HFFc6 (cell line): ENCODE measurements at places on chromosomes 1 and 21.
A peak's percentile ranks its signal among the peaks of the same experiment; 100 is the strongest.

DNA sequence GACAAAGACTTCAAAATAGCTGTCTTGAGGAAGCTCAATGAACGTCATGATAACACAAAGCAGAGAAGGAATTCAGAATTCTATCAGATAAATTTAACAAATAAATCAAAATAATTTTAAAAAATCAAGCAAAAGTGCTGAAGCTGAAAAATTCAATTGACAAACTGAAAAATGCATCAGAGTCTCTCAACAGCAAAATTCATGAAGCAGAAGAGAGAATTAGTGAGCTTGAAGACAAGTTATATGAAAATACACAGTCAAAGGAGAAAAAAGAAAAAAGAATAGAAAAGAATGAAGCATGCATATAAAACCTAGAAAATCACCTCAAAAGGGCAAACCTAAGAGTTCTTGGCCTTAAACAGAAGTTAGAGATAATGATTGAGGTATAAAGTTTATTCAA is 21.0 kb upstream of the UHMK1 start:
- no peak for DNase-seq

GRCh38 chr21:35716876-35717565 is 343.3 kb downstream of the SETD4 start:
- DNase-seq: no peak

DNA sequence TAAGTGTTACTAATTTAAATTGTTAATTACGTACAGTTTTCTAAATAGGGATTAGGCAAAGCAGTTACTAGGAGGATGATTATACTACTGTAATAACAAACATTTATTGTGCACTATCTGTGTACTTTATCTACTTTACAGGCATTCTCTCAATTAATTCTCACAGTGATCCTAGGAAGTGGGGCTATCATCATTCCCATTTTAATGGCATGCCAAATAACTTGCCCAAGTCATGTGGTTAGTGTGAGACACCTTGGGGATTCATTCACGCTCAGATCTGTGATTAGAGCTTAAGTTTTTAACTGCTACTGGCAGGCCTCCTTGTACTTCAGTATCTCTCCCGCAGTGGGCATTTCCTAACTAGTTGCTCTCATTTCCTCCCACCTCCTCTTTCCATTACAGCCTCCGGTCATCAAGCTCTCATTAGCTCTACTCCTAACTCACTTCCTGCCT is 11.5 kb downstream of the PHLDA3 start:
- DNase-seq: no peak

DNA sequence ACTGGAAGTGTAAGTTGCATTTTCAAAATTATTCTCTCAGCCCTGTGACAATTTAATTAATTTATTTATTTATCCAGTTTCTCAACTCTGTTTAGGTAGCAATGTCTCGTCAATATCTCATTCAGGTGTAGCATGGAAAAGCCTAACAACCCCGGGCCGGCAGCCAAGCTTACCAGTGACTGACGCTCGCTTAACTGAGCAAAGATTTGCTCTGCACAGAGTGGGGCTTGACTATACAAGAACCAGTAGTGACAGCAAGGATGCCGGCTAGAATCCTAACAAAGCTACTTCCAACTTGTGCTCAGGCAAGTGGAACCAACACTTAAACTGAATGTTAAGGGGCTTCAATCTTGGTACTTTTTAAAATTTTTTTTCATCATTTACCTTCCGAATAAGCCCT is 80.9 kb upstream of the ESRRG start:
- DNase-seq: no peak

GRCh38 chr1:48251821-48252220 is 29.3 kb downstream of the SLC5A9 start:
- no peak for DNase-seq

- no peak for DNase-seq
Measured at GRCh38 chr1:7421471-7422075, 349.5 kb upstream of the VAMP3 start.

GRCh38 chr21:42370894-42371654 is 4.7 kb upstream of the TFF1 start:
- no peak for DNase-seq

DNA sequence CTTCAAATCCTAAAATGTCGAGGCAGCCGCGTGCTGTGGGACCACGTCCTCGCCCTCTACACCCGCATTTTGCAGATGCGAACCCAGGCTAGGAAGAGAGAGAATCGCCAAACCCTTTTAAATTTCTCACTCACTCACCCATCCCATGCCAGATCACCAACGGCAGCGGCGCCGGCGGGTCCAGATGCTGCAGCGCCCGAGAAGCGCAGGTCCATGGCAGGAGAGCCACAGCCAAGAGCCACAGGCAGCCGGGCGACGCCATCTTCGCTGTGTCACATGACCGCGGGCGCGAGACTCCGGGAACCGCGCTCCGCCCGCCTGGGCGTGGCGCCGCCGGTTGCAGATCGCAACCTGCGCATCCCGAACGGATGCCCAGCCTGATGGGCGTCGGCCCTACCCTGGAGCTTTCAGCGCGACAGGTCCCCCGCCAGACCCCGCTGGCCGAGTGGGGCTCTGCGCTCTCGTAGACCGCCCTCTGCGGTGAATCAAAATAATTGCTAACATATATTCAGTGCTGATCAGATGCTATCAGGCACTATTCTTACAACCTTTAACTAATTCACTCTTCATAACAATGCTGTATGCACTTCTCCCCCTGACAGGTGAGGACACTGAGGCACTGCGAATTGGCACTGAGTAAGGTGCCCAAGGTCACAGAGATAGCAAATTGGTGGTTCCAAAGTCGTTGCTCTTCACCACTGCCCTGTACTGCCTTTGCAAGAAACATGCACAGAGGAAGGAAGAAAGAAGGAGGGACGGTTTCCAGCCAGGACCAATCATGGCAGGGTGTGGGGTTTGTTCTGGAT is at the start of gene PPT1:
Gene PPT1, minus strand, starts transcription at position 276 of the 806 bp plus-strand sequence. Its CDS starts 14 bp downstream, at position 262.
- DNase-seq: peak; percentile 47

DNA sequence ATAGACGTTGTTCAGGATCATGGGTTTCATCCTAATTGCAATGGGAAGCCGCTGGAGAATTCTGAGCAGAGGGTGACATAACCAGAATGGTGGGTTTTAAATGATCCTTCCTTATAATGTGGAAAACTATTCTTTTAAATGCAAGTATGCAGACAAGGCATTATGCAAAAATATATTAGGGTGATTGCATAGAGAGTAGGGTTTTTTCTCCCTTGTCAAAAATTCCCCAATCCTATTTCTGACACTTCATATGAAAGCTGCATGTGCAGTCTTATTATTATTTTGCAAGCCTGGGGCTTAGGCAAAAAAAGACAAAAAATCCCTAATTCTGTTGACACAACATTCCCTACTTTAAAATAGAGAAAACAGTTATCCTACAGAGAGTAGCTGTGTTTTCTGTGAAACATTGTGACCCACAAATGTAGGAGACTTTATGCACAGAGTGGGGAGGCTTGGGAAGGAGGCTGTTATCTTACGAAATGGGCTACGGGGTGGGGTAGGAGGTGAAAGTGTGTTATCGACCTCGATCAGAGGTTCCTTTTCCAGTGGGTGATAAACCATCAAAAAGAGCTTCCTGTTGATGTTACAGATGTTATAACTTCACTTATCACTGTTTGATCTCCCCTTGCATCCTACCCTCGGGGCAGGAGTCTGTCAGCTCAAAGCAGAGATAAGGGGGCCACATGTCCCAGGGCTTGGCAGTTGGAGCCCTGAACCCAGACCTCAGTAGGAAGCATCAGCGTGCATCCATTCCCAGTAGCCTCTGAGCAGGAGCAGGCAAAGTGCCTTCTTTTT is 27.2 kb downstream of the RHEX start:
- no peak for DNase-seq

- DNase-seq: no peak
Measured at GRCh38 chr1:182662121-182662890, 22.1 kb downstream of the RGS8 start.

GRCh38 chr1:25747046-25747719 is 52.8 kb upstream of the SELENON start:
- DNase-seq: no peak
